ENCODE measurements at places on chromosomes 3 and 15.

DNA sequence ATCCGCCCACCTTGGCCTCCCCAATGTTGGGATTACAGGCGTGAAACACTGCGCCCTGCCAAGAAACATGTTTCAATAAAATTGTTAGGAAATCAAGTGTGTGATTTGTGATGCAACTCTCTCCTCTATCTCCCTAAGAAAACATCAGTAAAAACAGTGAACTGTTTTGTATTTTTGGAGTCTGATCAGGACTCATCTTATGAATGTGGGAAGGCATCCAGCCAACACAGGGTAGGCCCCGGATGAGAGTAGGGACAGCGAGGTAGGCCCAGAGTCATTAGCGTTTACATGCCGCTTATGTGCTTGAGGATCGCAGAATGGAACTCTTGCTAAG is 884 bp upstream of the GLYCTK start:
- no peak for DNase-seq

DNA sequence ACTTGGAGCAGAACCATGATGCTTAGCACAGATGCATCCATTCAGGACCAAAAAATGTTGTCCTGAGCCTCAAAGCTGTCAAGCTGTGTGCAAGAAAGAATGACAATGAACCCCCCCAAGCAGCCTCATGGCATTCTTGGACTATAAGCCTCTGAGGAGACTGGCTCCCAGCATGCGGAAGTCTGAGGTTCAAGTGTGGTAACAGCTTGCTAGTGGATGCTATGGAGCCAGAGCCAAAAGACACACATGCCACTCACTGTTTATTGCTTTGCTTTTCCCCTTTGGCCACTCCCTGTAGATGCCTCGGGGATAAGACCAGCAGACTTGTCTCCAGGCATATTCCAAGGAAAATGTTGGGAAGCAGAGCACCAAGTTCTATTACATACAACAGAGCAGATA is 38.2 kb upstream of the SNRK start:
- DNase-seq = no peak

GRCh38 chr15:42118650-42119445 is 24.5 kb upstream of the PLA2G4D start:
- DNase-seq = no peak

- no peak for DNase-seq
Observed at GRCh38 chr15:91589360-91589759, 264.1 kb upstream of the SLCO3A1 start.

DNA sequence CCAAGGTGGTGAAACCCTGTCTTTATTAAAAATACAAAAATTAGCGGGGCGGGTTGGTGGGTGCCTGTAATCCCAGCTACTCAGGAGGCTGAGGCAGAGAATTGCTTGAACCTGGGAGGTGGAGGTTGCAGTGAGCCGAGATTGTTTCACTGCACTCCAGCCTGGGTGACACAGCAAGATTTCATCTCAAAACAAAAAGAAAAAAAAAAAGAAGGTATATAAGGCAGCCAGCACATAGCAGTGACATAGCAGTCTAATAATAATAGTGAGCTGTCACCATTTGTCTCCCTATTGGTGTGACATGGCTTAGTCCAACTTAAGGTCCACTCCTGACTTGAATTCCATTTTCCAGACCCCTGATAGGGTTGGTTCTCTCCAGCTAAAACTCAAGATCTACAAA is 8.8 kb upstream of the LACTB start:
- DNase-seq = no peak

GRCh38 chr3:58478781-58479180 is 13.1 kb upstream of the KCTD6 start:
- DNase-seq = no peak

DNA sequence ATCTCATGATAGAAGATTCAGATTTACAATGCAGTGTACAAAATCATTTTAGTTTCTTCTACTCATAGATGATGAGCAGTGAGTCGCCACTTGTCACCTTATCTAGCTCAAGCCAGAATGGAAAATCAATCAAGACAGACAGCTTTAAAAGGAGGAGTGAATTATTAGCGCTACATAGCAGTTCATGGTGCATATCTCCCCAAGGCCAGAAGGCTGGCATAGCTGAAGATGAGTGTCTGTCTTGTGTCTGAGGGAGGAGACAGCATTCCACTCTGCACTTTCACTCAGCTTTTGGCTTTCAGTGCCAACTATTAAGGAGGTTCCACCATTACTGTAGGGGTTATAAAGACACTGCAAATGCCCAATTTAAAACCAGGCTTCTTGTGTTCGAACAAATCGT is 804.1 kb upstream of the LMCD1 start:
- DNase-seq = no peak

DNA sequence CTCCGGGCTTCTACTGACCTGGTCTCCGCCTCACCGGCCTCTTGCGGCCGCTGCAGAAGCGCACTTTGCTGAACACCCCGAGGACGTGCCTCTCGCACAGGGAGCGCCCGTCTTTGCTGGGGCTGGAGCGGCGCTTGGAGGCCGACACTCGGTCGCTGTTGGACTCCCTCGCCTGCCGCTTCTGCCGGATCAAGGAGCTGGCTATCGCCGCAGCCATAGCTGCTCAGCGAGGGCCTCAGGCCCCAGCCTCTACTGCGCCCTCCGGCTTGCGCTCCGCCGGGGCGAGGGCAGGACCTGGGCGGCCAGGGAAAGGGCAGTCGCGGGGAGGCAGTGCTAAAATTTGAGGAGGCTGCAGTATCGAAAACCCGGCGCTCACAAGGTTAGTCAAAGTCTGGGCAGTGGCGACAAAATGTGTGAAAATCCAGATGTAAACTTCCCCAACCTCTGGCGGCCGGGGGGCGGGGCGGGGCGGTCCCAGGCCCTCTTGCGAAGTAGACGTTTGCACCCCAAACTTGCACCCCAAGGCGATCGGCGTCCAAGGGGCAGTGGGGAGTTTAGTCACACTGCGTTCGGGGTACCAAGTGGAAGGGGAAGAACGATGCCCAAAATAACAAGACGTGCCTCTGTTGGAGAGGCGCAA is 319.2 kb downstream of the FGF12 start:
- peak; percentile 49 for DNase-seq

DNA sequence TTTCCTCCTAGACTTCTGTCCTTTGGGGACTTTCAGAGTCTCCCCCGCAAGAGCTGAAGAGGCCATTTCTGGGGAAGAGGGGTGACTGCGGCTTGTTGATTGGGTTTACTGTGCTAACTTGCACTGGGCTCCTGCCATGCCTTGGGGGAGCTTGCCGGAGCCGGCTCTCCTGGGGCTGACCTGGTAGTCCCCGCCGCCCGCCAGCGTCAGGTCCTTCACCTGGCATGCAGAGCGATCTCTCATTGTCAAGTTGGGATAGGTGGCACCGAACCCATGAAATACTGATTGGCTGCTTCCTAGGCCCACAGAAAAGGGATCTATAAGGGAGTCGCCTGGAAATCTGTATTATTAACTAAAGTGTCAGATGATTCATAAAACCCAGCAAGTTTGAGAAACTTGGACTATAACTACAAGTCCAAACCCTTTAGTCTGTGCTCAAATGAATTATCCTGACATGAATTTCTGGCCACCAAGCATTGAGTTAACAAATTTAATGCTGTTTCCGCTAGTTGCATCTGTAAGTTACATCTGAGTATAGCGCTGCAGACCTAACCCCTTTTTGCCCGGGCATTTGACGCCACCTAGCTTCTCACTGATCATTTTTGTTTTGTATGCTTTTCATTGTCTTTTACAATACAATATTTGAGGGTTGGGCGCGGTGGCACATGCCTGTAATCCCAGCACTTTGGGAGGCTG is 607 bp upstream of the IMP3 start:
- DNase-seq = no peak

DNA sequence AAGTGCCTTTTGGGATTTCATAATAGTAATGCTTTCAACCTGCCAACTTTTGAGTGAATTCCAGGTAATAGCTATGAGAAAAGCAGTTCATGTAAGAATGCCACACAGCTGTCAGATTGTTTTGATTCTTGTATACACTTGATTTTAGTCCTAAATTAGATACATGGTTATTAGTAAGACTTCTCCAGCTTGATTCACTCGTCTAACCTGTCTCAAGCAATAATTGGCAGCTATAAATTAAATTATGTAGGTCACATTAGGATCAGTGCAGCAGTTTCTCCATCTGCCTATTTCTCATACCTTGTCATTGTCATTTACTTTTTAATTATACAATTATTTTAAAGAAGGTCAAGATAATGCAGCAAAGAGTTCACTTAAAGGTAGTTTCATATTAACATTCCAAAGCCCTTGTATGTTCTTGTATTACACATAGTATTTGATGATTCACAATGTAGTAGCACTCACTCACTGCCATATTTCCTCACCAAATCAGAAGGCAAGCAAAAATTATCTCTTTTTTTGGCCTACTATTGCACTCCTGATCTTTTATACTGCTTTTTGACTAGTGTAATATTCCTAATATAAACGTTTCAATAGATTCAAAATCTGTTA is 10.9 kb upstream of the CRYBG3 start:
- no peak for DNase-seq

GRCh38 chr15:55250392-55250791 is 39.2 kb downstream of the RAB27A start:
- no peak for DNase-seq

DNA sequence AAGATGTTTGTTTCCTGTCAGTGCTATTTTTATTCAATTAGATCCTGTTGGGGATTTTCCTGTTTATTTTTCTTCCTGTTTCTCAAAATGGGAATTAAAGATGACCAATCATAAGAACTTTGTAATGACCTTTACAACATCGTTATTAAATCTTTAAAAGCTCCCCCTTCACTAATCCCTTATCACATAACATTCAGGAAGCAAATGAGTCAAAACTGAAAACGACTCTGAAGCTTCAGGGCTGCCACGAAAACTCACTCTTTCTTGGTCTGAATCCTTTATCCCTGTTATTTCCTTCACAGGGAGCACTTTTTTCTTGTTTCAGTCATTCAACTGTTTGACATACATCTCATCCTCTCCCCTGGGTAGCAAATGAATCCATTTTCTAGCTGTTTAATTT is 75.8 kb upstream of the MB21D2 start:
- DNase-seq = no peak

GRCh38 chr3:23815879-23816278 is 10.1 kb downstream of the UBE2E1 start:
- no peak for DNase-seq
